ENCODE measurements at places on chromosomes 12 and 14. TPM values are rescaled to one million over a fixed set of nuclear protein-coding genes. Genes with fewer than 3 reads are reported as not detected.
A peak's percentile ranks its signal among the peaks of the same experiment; 100 is the strongest.

DNA sequence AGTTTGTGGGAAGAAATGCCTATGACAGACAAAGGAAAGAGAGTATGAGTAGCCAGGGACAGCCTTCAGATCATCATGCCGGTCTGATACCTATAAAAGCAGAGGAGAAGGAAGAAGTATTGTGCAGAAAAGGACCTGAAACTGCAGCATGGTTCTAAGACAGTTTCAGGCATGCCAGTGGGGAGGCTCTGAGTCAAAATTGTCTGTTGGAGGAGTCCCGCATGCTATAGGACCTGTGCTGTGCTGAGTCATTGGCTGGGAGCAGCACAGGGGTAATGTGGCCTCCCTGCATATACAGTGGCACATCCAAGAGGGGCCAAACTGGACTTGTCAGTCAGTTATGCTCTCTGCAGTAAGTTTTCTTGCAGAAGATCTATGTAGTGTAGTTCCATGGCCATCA, 40.7 kb downstream of the NEUROD4 start:
- DNase-seq, result no peak
- H3K4me3 ChIP-seq, result no peak overlapping the region
- H3K4me1 ChIP-seq, result no peaks in the 10 kb centered on the region
- no peaks in the 10 kb centered on the region for H3K36me3 ChIP-seq
- no peak overlapping the region for H3K27ac ChIP-seq
- H3K27me3 ChIP-seq, result no peaks in the 10 kb centered on the region

GRCh38 chr14:68469208-68469713, 323.6 kb downstream of the ZFP36L1 start:
- H3K27me3 ChIP-seq, result no peaks in the 10 kb centered on the region
- no peak overlapping the region for H3K4me3 ChIP-seq
- no peak overlapping the region for H3K27ac ChIP-seq
- DNase-seq, result no peak
- H3K4me1 ChIP-seq, result peaks cover 3% of the 10 kb centered on the region
- H3K36me3 ChIP-seq, result no peaks in the 10 kb centered on the region

GDF3 gene
- total RNA-seq, result not detected

CCDC88C gene
- total RNA-seq, result 19.1 TPM

TAS2R31 gene
- 18.3 TPM for total RNA-seq

DNA sequence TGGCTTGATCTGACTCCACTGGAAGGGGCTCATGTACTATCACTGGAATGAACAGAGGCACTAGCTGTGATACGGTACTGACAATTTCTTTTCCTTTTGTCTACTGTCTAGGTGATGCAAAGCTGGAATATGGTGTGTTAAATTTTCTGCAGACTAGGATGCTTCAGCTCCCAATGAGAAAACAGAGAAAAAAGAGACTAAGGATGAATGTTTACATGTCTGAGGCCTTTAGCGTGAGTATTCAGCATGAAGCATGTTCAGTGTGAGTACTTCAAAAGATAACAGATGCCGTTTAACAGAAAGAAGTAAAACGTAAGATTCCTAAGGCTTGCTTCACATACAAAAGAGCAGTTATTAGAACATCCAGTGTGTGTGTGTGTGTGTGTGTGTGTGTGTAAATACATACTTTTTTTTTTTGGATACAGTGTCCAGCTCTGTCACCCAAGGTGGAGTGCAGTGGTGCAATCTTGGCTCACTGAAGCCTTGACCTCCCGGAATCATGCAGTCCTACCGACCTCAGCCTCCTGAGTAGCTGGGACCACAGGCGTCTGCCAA, 92.3 kb upstream of the FERMT2 start:
- no peaks in the 10 kb centered on the region for H3K27me3 ChIP-seq
- H3K4me3 ChIP-seq, result no peak overlapping the region
- H3K36me3 ChIP-seq, result peaks cover 3% of the 10 kb centered on the region

TEX52 gene
- total RNA-seq, result not detected

C12orf50 gene
- total RNA-seq, result not detected

DNA sequence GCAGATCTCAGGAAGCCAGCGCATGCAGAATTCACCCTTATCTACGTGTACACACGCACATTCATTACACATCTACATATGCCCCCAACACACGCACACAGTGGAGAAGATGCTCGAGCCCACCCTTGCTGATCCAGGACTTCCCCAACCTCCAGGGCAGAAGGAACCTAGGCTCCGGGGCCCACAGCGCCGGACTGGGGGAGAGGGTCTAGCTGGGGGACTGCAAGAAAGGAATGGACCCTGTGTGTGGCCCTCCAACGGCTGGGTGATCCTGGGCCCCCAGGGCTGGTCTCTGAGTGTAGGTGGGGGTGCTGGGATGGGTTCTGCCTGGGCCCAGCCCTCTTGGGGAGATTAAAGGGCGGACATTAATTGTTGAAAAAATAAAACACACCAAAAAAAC, 128.1 kb upstream of the C14orf180 start:
- H3K4me1 ChIP-seq, result no peaks in the 10 kb centered on the region
- no peak overlapping the region for H3K4me3 ChIP-seq
- no peaks in the 10 kb centered on the region for H3K36me3 ChIP-seq
- H3K27me3 ChIP-seq, result no peaks in the 10 kb centered on the region
- H3K27ac ChIP-seq, result no peak overlapping the region

DNA sequence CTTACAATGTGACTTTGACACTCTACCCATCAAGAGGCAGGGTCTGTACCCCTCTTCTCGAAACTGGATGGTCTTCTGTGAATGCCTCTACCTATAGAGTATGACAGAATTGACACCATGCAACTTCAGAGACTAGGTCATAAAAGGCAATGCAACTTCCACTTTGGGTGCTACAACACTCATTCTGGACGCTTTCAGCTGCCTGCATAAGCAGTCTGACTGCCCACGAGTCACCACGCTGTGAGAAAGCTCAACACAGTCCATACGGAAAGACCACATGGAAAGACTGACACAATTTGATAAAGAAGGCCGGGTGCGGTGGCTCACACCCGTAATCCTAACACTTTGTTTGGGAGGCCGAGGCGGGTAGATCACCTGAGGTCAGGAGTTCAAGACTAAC, 14.9 kb downstream of the SLC7A7 start:
- H3K36me3 ChIP-seq, result no peaks in the 10 kb centered on the region
- no peak overlapping the region for H3K4me3 ChIP-seq
- no peaks in the 10 kb centered on the region for H3K4me1 ChIP-seq

DNA sequence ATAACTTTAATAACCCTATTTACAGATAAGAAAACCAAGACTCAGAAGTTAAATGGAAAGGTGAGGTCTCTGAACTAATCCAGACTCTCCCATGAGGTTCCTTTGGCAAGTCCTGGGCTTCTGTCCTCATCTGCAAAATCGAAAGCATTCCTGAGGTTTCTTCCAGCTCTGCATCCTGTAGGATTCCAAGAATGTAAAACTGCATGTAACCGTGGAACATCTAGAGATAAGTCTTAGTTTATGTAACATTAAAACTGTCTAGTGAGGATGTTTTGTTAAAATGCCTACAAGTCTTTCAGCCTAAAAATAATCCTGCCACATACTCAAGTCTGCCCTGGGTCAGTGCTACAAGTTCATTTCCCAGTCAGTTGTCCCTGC, 7.3 kb upstream of the ITFG2 start:
- no peak overlapping the region for H3K27ac ChIP-seq
- H3K27me3 ChIP-seq, result no peaks in the 10 kb centered on the region
- H3K4me1 ChIP-seq, result peaks cover 7% of the 10 kb centered on the region
- no peak for DNase-seq
- H3K36me3 ChIP-seq, result peaks cover 44% of the 10 kb centered on the region

GRCh38 chr14:99777951-99778350, 15.3 kb upstream of the EML1 start:
- no peak overlapping the region for H3K4me3 ChIP-seq
- H3K27me3 ChIP-seq, result no peaks in the 10 kb centered on the region
- H3K36me3 ChIP-seq, result no peaks in the 10 kb centered on the region
- H3K27ac ChIP-seq, result no peak overlapping the region

RERG gene
- 17.5 TPM for total RNA-seq

GRCh38 chr12:91441993-91442952, 259.7 kb upstream of the DCN start:
- no peak overlapping the region for H3K4me3 ChIP-seq
- peak; percentile 35 for DNase-seq
- H3K27me3 ChIP-seq, result no peaks in the 10 kb centered on the region
- no peak overlapping the region for H3K27ac ChIP-seq

GRCh38 chr14:73750531-73750901, 36.3 kb upstream of the PNMA1 start:
- H3K27me3 ChIP-seq, result no peaks in the 10 kb centered on the region
- H3K4me3 ChIP-seq, result no peak overlapping the region
- peaks cover 79% of the 10 kb centered on the region for H3K4me1 ChIP-seq
- peak; percentile 40 for DNase-seq
- H3K36me3 ChIP-seq, result no peaks in the 10 kb centered on the region
- no peak overlapping the region for H3K27ac ChIP-seq

DNA sequence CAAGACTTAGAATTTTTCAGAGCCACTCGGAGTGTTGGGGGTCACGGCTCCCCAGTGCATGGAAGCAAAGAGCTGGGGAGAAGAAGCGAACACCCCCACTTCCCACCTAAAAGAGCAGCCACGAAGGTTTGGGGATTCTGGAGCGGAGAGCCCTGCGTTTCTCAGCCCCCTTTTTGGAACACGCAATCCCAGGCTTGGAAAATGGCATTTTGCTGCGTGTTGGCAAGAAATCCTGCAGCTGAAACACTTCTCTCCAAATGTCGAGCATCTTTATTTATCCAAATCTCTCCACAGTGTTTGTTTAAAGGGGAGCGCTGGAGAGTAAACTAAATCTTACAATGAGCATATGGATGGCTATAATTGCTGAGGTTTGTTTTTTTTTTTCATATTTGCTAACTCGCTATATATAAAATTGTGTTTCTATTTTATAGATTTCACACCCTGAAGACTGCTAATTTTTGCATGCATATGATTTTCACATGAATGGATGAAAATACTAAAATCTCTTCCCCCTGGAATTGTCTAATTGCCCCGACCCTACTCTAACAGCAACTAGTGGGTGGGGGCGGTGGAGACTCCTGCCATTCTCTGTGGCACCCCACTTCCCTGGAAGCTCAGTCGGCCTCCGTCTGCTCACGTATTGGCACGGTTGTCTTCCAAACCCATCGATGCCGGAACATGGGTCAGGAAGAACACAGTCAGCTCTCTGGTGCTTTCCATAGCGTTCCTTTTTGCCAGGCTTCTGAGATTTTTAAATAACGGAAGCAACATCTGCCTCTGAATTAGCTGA, 120.5 kb downstream of the GCH1 start:
- H3K27me3 ChIP-seq, result no peaks in the 10 kb centered on the region
- H3K36me3 ChIP-seq, result peaks cover 17% of the 10 kb centered on the region
- no peak overlapping the region for H3K27ac ChIP-seq
- peaks cover 36% of the 10 kb centered on the region for H3K4me1 ChIP-seq
- no peak for DNase-seq

DNA sequence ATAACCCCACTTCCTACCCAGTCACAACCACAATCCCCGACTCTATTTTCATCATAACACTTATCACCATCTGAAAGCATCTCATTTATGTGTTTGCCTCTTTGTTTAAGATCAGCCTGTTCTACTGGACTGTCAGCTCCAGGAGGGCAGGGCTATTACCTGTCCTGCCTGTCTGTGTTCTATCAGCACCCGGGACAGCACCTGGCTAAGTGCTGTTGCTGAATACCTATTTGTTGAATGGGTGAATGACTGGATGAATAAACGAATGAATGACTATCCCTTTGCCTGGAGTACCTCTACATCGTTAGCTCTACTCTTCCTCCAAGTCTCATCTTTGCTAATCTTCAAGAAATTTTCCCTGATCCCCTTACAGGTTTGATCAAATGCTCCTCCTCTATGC, 69.0 kb downstream of the WSCD2 start:
- peaks cover 5% of the 10 kb centered on the region for H3K36me3 ChIP-seq
- H3K4me3 ChIP-seq, result no peak overlapping the region
- H3K27me3 ChIP-seq, result no peaks in the 10 kb centered on the region
- H3K27ac ChIP-seq, result no peak overlapping the region
- no peak for DNase-seq

METTL3 gene
- total RNA-seq, result 79.0 TPM

DNA sequence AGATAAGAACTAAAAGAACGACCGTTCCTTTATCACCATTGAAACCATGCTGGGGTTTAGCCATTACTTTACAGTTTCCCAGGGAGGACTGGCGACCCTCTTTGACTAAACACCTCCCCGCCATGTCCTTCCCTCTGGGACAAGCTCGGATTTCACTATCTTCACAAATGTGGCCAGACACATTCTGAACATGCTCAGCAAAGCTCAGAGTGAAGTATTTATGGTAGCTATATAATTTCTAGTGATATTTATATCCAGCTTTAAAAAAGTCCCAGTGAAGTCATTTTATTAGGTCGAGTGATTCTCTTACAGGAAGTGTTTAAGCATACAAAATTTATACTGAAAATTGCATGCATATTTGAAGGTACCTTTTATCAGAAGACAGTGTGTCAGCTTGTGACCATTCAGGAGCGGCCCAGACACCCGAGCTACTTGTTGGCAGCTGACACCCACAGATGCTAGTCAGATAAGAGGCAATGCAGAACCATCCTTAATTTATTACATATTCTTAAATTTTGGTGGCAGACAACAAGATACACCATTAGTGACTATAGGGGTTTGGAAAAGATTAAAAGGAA, 36.8 kb downstream of the NIN start:
- H3K36me3 ChIP-seq, result peaks cover 15% of the 10 kb centered on the region
- no peak for DNase-seq
- H3K4me3 ChIP-seq, result no peak overlapping the region

MANSC4 gene
- not detected for total RNA-seq

DNA sequence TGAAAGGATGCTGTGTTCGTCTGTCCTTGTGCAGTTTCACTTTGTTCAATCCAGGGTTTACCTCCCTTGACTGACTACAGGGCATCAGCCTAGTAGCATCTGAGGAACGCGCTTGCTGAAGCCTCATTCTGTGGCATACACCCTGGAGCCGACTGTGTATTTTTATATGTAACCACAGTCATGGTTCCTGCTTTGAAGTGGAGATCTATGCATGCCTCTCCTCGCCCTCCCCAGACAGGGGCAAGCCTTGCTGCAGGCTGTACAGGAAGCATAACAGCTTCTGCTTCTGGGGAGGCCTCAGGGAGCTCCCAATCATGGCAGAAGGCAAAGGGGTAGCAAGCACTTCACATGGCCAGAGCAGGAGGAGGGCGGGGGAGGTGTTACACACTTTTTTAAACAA, 262.1 kb downstream of the BCL11B start:
- H3K27me3 ChIP-seq, result no peaks in the 10 kb centered on the region
- no peaks in the 10 kb centered on the region for H3K36me3 ChIP-seq
- no peak overlapping the region for H3K27ac ChIP-seq
- no peak for DNase-seq
- no peaks in the 10 kb centered on the region for H3K4me1 ChIP-seq

- H3K4me3 ChIP-seq, result no peak overlapping the region
- no peak overlapping the region for H3K27ac ChIP-seq
- H3K27me3 ChIP-seq, result no peaks in the 10 kb centered on the region
- DNase-seq, result no peak
- peaks cover 20% of the 10 kb centered on the region for H3K36me3 ChIP-seq
- H3K4me1 ChIP-seq, result peaks cover 8% of the 10 kb centered on the region
These were observed 106.4 kb downstream of the GPR135 start for GRCh38 chr14:59358784-59359183.

- no peaks in the 10 kb centered on the region for H3K4me1 ChIP-seq
- no peak overlapping the region for H3K27ac ChIP-seq
- H3K36me3 ChIP-seq, result no peaks in the 10 kb centered on the region
- DNase-seq, result peak; percentile 36
- H3K27me3 ChIP-seq, result no peaks in the 10 kb centered on the region
- no peak overlapping the region for H3K4me3 ChIP-seq
These were observed 29.0 kb downstream of the SLC2A3 start for GRCh38 chr12:7907009-7907408.

- no peak overlapping the region for H3K4me3 ChIP-seq
- no peaks in the 10 kb centered on the region for H3K36me3 ChIP-seq
- H3K27me3 ChIP-seq, result no peaks in the 10 kb centered on the region
- DNase-seq, result peak; percentile 87
These were observed 41.5 kb upstream of the DAAM1 start for GRCh38 chr14:59147007-59147406.

GPD1 gene
- total RNA-seq, result 14.8 TPM

MYF6 gene
- total RNA-seq, result 1.1 TPM

LPAR5 gene
- total RNA-seq, result 3.5 TPM

Measured in spinal cord (tissue), 10 donors.